ENCODE measurements at places on chromosomes 2 and 18.

DNA sequence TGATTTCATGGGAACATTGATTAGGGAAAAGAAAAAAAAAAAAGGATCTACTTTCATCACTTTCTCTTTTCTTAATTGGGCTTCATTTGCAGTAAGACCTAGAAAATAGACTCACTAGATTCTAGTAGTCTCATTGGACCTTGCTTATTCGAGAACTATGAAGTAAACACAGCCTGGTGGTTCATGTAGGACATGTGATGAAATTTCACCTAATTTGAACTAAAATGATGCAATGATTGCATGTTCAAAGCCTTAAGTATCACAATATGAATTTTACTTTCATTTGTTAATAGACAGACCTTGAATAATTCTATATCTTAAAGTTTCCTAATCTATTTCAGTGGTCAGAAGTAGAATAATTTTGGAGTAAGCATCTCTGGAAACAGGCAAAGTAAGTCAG lies 688.9 kb upstream of the NRXN1 start:
- no peak for DNase-seq

DNA sequence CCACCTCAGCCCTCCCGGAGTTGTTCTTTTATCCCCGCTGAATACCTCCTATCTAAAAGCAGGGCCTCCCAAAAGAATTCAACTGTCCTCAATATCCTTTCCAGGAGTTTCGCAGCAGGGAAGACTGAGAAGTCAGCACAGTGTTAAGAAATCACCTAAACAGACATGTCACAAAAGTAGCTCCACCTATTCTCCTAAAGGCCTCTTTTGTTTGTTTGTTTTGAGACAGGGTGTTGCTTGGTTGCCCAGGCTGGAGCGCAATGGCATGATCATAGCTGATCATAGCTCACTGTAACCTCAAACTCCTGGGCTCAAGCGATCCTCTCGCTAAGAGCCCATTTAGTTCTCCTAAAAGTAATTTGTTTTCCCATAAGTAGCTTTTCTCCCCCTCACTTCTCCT lies 53.8 kb downstream of the TEX44 start:
- no peak for DNase-seq

DNA sequence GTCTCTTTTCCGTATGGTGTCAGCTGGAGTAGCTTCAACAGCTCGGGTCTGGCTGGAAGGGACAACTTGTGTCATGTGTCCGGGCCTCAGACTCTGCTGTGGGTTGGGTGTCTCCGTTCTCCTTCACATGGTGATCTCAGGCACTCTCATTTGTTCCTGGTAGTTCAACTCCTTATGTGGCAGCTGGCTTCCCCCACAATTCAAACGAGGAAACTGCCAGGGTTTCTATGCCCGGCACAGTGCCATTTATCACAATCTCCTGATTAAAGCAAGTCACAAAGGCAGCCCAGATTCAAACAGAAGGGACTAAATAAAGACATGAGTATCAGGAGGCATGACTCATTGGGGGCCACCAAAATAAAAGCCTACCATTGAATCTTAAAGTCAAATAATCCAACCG lies 22.7 kb downstream of the MRO start:
- DNase-seq, result no peak

DNA sequence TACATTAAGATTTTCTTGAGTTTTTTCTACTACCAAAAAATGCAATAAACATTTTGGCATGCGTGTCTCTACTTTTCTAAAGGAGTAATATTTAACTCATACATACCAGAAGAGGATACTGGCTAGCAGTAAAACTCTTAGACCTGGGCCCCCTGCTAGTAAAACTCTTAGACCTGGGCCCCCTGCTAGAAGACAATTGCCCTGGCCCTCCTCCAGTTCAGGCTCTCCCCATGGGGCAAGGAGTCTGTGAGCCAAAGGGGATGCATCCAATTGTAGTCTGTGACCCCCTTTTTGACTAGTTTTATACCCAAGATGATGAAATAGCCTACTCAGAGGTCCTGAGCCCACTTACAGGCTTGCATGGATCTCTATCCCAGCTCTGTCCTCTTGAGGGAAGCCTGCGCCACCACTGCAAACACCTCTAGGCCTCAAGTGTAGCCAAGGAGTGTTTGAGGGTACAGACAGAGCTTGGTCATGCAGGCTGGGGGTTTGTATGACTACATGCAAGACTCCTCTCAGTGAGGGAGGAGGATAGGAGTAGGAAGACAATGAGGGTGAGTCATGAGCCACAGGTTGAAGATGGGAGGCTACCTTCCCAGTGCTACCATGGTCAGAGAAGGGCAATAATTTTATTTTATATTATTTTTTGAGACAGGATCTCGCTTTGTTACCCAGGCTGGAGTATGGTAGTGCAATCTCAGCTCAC lies 45.2 kb upstream of the PGAP1 start:
- no peak for DNase-seq
